Stimulated activated CD8-positive, alpha-beta memory T cell treated with anti-CD3 and anti-CD28 coated beads, Interleukin-15, amount 100 ng/mL, for 48 hours (primary cell): ENCODE measurements at places on chromosomes 2 and 18.

DNA sequence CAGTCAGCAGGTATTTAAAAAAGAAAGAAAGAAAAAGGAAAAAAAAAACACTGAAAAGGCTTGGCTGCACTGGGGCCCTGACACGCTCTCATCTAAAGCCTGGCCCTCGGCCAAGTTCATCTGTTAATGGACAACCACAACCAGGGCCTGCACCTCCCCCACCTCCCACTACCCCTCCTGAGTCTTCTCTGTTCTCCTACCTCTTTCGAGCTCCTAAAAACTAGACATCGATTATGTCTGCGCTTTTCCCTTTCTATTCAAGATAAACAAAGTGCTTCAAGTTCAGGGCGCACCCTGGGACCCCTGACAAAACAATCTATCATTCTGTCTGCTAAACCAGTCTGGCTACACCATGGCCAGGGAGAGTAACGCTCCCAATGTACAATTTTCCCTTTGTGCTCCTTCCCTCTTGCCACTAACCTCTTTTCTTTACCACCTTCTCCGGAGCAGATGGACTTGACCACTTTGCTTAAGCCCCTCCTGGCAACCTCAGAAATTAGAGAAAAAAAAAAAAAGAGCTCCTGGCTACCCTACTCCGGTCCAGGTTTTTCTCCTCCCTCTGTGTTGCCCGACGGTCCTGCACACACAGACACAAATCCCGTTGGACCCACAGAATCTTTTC lies 22.7 kb downstream of the BCL11A start:
- DNase-seq = no peak

- DNase-seq = no peak
Observed at GRCh38 chr18:50791599-50792438, 28.0 kb downstream of the MRO start.

GRCh38 chr2:185063761-185064160 lies 465.4 kb downstream of the ZNF804A start:
- DNase-seq = no peak

GRCh38 chr2:232999354-232999753 lies 13.7 kb downstream of the NGEF start:
- DNase-seq = no peak

- no peak for DNase-seq
Observed at GRCh38 chr2:205752924-205753323, 70.6 kb downstream of the NRP2 start.

DNA sequence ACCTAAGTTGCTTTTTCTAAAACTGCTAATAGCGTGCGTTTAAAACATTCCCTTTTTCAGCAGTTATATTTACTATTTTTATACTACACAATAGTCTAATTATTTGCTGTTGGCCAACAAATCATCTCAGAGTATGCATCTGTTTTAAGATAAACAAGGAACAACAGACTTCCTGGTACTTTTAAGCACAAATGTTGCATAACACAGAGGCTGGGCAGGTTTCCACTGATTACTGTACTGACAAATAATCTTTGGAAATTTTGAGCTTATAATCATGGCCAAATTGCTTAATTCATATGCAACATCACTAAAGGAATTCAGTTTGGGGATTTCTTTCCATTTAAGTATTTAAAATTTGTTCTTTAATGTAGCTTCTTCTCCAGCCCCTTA lies 737.4 kb upstream of the SALL3 start:
- DNase-seq = no peak

DNA sequence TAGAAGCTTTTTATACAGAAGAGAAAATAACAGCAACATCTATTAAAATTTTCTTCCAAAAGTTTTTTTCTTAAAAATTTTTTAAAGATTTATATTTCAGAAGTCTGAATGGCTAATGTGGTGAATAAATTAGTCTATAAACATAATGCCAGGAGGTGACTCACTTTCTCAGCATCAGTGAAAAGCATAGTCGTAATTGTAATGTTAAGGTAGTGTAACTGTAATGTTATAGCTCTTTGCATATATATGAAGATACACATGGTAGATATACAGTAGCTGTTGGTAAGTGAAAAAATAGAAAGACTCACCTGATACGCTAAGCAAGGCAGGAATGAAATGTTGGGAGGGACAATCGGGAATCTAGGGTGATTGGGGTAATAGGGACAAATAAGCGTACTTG lies 5.5 kb downstream of the TIMM21 start:
- DNase-seq = no peak

DNA sequence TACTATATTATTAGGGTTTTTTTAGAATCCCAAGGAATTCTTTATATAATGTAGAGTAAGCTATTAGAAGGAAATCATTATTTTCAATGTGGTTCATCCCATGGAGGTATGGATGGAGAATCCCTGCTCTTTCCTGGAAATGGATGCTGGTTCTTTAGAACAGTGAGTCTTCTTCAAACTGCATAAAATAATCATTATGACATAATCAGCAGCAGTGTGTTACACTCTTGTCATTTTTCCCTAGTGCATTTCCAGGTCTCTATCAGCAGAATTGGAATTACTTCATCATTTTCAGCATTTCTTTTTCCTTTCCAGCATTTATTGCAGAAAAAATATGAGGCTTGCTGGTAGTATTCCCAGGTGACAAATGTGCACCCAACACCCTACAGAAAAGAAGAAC lies 168.1 kb downstream of the ETAA1 start:
- DNase-seq = no peak

DNA sequence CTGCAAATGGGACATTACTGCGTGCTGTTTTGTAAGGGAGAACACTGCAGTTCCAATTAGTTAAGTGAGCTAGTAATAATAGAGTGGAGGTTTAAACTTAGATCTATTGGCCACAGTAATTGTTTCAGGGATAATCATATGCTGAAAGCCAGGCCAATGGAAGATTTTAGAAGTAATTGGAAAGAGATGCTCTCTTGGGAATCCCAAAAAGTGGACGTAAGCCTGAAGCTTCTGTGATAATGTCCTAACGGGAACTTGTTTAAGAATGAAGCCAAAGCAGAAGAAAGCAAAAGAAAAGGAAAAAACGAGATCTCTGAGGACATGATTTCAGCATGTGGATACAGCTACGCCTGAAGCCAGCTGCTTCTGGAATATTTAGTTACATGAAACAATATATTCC lies 594.6 kb downstream of the SLC4A3 start:
- DNase-seq = no peak

GRCh38 chr18:785242-785641 lies 26.8 kb downstream of the YES1 start:
- DNase-seq = no peak

DNA sequence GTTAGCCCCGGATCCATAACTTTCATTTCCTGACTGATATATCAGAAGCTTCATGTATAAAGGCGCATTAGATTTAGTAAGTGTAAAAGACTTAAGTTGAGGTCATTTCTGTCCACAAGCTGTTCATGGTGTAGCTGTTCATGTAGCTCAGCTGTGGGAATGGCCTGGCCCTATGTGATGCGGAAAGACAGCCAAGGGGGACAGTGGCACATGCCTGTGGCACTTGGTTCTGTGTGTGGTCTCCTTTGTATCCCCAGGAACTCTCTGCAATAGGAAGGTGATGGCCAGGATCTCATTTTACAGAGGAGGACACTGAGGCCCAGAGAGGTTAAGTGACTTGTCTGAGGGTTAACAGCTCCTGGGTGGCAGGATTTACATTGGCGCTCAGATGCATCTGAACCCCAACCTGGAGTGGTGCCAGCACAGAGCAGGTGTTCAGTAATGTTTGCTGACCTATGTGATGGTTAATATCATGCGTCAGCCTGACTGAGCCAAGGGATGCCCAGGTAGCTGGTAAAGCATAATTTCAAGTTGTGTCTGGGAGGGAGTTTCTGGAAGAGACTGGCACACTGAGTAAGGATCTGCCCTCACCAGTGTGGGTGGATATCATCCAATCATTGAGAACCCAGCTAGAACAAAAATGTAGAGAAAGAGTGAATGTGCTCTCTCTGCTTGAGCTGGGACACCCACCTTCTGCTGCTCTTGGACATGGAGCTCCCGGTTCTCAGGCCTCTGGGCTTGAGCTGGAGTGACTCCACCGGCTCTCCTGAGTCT lies 25.4 kb downstream of the HPCAL1 start:
- no peak for DNase-seq

- DNase-seq = no peak
Observed at GRCh38 chr2:112161431-112162145, 23.4 kb downstream of the FBLN7 start.

DNA sequence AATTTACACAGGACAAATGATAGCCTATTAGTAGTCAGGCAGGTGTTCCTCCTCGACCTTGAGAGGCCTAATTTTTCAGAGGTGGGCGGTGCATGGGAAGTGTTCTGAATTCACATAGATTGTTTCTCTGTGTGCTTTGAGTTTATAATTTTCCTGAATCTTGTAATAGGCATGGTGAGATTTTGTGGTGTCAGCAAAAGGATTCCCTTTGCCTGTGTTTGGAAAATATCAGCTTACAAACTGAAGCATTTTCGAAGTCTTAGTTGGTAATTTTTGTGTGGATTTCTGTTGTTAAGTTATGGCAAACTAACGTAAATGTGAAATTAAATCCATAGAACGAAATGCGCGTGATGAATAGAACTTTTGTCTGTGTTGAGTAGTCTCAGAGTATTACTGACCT lies 194.0 kb upstream of the RBMS1 start:
- DNase-seq = no peak

DNA sequence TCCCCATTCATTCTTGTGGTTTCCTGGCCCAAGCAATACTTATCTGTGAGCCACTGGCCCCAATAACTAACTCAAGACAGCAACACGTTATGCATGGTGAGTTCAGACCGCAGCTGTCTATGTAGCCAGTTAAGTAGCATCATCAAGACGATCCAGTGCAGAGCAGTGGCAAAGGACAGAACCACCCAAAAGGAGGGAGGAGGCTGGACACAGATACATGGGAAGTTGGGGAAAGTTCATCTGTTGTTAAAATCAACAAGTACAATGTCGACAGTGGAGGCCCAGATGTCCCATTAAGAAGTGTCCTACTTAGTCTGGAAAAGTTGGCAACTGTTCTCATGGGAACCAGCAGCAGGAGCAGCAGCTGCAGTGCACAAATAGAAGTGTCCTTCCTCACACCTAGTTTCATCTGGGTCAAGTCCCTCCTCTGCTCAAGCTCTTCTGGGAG lies 106.9 kb upstream of the THOC1 start:
- DNase-seq = no peak

- no peak for DNase-seq
Observed at GRCh38 chr2:150859162-150859561, 371.7 kb upstream of the RND3 start.

GRCh38 chr18:22170421-22171257 lies 1.2 kb downstream of the GATA6 start:
- DNase-seq = no peak

- DNase-seq = no peak
Observed at GRCh38 chr2:41707790-41708451, 339.9 kb upstream of the PKDCC start.

- DNase-seq = no peak
Observed at GRCh38 chr18:907115-907884, 2.6 kb downstream of the ADCYAP1 start.

DNA sequence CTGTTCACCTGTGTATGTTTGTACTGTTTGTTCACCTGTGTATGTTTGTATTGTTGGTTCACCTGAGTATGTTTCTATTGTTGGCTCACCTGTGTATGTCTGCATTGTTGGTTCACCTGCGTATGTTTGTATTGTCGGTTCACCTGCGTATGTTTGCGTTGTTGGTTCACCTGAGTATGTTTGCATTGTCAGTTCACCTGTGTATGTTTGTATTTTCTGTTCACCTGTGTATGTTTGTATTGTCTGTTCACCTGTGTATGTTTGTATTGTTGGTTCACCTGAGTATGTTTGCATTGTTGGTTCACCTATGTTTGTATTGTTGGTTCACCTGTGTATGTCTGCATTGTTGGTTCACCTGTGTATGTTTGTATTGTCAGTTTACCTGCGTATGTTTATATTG lies 14.6 kb downstream of the ADI1 start:
- no peak for DNase-seq

DNA sequence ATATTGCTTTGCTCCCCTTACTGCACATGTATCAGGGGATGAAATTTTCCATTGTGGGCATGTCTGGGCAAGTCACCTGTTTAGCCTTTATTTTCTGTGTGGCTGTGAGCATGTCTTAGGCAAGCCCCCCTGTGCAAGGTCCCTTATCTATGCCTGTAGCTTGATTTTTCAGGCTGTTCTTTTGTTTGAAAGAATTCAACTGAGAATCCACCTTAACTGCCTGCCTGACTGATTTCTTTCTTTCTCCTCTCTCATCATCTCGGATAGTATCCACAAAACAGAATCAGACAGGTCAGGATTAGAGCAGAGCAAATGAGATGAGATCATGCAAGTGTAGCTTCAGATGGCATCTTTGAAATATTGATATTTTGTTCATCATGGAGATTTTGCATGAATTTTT lies 1147.5 kb upstream of the ACVR2A start:
- DNase-seq = no peak

DNA sequence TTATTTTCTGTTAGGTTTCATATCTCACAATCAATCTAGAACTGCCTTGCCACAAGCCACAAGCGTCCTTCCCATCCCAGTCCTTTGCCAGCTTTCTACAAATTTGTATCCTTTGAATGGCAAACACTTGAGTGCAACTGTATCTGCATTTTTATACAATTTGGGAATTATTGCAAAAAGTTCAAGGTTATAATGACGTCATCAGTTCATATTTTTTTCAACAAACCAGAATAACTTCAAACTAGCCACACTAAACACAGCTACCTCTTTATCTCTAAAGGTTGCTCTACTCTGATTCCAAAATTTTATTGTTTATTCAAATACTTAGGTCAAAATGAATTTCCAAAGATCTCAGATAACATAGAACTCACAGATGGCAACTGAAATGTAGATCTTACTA lies 877.1 kb downstream of the TMEM182 start:
- DNase-seq = no peak

- no peak for DNase-seq
Observed at GRCh38 chr2:65800998-65801397, 368.6 kb upstream of the SPRED2 start.

DNA sequence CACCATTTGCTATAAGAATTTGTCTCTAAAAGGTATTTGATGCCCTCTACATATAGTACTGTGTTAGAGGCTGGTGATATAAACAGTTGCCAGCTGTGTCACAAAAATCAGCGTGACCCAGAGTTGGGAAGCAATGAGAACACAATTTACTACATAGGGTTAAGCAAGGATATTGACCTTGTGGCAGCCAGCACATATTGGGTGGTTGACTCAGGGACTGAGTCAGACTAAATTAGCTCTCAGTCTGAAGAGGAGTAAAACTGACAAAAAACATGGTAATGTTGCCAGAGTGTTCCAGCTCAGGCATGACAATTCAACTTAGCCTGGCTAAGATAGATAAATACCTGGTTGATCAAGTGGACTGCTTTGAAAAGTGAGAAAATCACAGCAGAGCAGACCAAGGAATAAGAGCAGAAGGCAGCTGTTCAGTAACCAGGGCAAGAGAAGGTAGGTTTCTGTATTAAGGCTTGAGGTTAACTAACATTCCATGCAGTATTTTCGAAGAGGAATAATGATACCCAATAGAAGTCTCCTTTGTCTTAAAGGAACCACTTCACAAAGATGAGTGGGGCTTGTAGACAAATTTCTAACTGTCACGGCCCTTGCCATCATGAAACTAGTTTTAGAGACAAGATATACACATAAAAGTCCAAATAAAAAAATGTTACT lies 108.2 kb upstream of the ERBB4 start:
- DNase-seq = no peak
